ENCODE measurements at places on chromosomes 1 and 21.
A peak's percentile ranks its signal among the peaks of the same experiment; 100 is the strongest.

GRCh38 chr1:52739699-52740467, 13.6 kb downstream of the ZYG11B start:
- DNase-seq: no peak

- DNase-seq: no peak
Measured at GRCh38 chr1:66258404-66259105, 275.4 kb upstream of the SGIP1 start.

DNA sequence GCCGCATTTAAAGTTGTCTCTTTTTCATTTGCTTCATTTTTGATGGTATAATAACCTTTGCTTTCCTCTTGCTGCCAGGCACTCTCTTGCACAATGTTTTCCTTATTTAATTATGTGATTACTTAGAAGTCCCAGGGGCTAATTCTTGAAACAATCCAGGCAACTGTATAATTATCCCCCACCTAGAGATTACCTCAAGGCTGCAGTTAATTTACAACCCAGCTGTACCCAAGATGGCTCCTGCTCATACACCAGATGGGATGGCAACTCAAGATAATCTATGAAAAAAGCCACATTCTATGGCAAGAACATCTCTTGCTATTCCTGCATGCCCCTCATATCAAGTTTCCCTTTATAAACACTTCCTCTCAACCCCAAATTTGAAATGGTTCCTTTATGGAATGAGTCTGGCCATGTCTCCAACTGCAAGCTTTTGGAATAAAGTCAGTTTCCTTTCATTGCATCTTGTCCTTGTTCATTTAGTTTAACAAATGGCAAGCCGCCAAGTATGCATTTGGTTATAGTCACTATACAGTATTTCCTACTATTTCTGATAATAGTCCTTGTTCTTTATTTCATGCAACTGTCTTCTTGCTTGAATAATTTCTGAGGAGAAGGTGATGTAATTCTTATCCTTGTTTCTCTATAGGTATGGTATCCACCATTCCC, 1042.6 kb downstream of the PLA2G4A start:
- no peak for DNase-seq

GRCh38 chr1:56524263-56524662, 55.1 kb downstream of the PLPP3 start:
- DNase-seq: no peak

- no peak for DNase-seq
Measured at GRCh38 chr1:115051850-115052249, 22.2 kb downstream of the TSHB start.

DNA sequence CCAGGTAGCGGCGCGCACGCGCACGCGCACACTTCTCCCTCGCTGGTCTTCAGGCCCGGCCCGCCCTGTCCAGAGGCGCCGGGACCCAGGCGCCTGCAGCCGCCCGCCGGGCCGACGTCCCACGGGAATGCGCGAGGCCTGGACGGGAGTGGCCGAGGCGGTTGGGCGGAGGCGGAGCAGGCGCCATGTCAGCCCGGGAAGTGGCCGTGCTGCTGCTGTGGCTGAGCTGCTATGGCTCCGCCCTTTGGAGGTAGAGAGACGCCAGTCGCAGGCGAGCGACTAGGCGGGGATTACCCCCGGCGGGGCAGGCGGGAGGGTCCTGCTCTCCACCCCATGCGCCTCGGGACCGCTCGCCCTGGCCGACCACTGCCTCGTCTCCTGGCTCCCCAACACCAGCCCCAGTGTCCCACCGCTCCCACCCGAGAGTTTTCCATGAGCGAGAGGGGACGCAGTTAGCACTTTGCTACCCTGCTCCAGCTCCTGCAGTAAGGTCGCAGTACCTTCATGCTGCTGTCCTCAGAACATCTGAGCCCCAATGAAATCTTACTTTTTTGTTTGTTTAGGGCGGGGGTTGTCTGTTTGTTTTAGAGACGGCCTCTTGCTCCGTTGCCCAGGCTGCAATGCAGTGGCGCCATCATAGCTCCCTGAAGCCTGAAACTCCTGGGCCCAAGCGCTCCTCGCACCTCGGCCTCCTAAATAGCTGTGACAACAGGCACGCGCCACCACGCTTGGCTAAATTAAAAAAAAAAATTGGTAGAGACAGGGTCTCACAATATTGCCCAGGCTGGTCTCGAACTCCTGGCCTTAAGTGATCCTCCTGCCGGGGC, at the start of gene CATSPERE:
Gene CATSPERE, plus strand, starts transcription at position 29 of the 827 bp plus-strand sequence. Its CDS starts 157 bp downstream, at position 186.
- DNase-seq: peak; percentile 87

DNA sequence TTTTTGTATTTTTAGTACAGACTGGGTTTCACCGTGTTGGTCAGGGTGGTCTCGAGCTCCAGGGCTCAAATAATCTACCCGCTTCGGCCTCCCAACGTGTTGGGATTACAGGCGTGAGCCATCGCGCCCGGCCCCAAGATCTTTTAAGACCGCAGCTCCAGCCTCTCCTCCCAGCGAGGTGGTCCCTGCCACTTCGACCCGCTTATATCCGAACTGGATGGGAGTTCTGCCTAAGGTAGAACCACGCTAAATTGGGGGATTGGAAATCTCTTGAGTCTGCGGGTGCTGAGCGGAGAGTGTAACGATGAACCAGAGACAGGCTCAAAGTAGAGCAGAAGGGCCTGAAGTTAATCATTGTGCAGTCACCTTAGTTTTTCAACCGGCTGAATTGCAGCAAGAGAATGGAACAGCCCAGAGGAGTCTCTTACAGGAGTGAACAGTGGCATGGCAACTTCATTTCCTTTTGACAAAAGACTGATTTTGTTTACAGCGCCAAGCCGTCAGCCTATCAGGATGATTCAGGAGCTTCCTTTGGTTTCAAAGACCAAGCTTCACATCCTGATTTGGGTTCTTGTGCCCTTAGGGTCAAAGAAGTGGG, 726 bp upstream of the CYB5R1 start:
- DNase-seq: no peak

GRCh38 chr1:202968895-202969295, 1.8 kb upstream of the CYB5R1 start:
- no peak for DNase-seq

DNA sequence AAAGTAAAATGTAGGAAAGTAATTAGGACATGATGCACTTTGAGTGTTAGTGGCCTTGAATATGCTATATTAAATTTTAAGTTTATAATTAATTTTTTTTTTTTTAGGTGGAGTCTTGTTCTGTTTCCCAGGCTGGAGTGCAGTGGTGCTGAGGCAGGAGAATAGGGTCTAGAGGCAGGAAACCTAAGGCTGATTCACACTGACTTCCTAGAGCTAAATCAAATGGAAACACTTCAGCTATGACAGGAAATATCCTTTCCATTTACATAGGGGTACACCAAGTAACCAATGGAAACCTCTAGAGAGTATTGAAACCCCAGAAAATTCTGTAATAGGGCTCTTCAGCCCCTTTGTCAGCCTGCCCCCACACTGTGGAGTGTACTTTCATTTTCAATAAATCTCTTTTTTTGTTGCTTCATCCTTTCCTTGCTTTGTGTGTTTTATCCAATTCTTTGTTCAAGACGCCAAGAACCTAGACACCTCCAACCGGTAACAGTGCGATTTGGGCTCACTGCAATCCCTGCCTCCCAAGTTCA, 17.9 kb upstream of the THRAP3 start:
- DNase-seq: no peak

GRCh38 chr1:21335750-21336224, 45.5 kb upstream of the ECE1 start:
- peak; percentile 59 for DNase-seq

GRCh38 chr1:229625071-229625914, 629 bp downstream of the TAF5L start:
- peak; percentile 36 for DNase-seq

GRCh38 chr1:207812778-207813511, 61.1 kb downstream of the CD46 start:
- no peak for DNase-seq

DNA sequence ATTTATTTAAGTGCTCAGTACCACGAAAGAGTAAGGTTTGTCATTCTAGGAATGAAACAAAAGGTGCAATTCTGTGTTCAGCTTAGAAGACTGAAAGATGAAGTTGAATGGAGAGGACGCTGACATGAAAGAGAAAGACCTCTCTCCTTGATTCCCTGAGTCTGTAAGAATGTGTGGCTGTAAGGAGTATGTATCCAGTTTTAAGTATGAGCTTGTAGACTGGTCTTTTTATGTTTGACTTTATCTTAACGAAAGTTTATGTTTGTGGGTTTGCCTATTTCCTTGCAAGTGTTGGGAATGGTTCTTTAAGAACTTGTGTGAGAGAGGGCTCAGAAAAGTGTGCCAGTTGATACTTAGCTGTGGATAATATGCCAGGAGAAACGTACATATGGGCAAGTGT, 1.4 kb downstream of the CHD1L start:
- no peak for DNase-seq

DNA sequence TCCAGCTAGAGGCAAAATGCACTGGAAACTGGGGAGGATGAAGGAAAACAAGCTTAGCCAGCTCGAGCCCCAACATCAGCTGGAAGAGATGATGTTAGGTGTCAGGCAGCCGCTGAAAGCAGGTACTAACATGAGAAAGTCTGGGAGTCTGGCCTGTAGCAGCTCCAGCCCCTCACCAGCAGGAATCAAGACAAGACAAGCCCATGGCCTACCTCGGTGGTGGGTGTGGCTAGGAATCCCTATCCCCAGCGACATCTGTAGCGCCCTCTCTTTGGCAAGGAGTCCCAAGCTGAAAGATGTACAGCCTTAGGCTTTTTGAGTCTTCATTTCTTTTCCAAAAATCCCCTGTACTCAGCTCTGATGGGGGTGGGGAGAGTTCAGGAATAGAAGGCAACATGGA, 2.6 kb downstream of the DLGAP3 start:
- DNase-seq: no peak

GRCh38 chr1:19754482-19754881, 45.2 kb downstream of the TMCO4 start:
- no peak for DNase-seq

- no peak for DNase-seq
Measured at GRCh38 chr1:163357378-163357777, 35.6 kb downstream of the NUF2 start.

DNA sequence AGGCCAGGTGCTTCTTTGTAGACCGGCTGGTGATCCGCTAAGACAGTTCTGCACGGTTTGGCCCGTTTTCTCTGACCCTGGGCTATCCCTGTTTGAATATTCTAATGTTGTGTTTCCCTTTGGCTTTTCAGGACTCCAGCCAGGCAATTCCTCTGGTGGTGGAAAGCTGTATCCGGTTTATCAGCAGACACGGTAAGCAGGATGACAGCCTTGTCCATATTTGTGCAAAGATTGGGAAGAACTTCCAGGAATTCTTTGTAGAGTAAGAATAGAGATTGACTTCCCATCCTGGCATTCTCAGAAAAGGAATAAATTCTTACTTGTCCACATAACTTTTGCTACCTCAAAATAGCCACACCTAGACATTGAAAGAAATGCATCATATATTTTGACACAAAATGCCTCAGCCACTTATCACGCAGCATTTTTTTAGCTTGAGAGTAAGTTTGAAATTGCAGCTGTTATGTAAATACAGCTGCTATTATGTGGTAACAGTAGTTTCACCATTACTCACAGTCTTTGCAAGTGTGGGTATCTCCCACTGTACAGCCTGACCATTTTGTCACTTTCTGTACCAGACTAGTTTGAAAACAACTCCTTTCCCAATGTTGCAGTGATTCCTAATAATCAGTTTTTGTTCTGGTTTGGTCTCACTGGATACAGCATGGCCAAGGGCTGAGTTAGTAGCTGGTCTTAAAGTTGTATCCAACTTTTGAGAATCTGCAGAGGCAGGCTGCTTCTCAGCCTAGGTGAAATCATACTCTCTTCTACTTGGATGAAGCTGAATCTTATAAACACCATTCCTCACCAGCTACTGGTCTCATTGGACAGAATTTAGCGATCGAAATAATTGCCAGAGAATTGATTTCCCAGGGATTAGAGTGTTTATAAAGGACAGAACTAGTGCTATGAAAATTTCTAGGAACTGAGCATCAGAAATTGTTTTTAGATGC, 40.0 kb upstream of the IKBKE start:
- DNase-seq: no peak

GRCh38 chr1:44076066-44076465, 42.6 kb upstream of the KLF17 start:
- no peak for DNase-seq

DNA sequence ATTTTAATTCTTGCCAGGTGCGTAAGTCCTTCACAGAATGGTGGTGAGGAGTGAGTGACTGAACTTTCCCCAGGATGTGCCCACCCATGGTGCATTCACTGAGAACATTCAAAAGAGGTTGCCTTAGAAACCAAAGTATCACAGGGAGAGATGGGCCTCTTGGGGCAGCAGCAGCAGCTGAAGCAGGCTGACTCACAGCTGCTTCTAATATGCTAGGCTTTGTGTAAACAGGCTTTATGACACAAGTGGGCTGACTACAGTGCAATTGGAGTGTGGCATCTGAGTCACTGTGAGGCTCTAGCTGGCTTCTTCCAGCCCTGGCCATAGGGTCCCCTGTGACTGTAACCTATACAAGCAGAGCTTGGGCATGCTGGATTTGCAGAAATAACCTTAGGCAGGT, 12.6 kb downstream of the PIGP start:
- DNase-seq: peak; percentile 93

DNA sequence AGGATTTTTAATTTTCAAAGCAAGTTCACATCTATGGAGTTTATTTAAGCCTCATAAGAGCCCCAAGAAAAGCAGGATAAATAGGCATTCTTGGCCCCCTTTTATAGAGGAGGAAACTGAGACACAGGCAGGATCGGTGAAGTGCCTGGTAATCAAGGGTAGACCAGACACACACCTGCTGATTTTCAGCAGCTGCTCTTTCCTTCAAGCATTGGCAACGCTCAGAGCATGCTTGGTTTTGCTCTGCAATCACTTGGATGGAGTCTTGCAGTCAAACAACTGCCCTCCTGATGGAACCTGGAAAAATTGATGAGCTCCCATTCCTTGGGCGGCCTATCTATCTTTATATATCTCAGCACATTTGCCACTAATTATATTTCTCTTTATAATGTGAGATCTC, 478.9 kb upstream of the CAMK1G start:
- DNase-seq: no peak

DNA sequence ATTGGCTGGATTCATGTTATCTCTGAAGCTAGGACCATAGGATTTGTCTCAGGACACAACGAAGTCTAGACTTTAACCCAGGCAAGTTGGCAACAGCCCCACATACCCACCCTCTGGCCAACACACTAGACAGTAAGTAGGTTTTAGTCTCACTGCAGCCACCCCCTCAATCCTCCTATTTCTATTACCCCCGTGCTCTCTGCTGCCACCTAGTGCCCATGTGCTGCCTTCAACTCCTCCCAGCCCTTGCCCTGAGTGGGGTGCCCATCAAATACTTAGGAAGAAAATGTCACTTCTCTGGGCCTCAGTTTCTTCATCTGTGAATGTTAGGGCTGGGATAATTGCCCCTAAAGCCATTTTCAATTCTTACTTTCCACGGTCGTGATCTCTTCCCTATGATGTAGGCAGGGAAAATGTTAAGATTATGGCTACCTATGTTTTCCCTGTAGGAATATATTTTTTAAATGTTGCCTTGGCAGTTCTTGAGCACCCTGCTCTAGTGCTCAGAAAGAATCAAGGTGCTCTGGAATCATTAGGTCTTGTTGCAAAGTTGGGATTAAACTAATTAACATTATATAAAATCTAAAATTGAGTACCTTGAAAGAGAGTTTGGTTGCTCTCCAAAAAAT, 213.0 kb downstream of the LMX1A start:
- peak; percentile 32 for DNase-seq
